ENCODE measurements at places on chromosomes 1 and 21.
A peak's percentile ranks its signal among the peaks of the same experiment; 100 is the strongest.

GRCh38 chr1:163897412-163898155 is 575.8 kb downstream of the NUF2 start:
- DNase-seq: peak; percentile 92

GRCh38 chr1:16134066-16134801 is 21.6 kb downstream of the EPHA2 start:
- no peak for DNase-seq

DNA sequence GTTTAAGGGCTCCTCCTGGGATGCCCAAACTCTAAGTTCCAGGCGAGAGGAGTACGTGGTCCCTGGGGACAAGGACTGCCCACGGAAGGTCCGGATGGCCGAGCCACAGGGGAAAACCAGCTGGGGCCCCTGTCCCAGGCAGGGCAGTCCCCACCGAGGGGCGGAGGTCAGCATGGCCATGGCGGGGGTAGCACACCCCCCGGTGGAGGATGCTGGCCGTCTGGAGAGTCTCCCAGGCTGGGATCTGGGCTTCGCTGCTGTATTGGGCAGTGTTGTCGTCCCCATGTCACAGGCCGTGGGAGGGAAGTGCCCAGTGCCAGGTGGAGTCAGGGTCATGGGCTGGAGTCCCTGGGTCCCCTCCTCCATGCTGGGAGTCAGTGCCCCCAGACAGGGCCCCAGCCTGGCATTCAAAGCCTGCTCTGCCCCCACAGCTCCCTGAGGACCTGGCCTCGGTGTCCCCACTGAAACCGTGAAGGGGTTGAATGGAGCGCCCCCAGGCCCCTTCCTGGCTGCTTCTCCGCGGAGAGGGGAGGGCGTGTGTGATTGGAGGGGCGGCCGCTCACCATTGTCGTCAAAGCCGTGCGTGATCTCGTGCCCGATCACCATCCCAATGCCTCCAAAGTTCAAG is 6.8 kb downstream of the PRXL2B start:
- DNase-seq: no peak

- no peak for DNase-seq
Observed at GRCh38 chr1:61604684-61605083, 120.3 kb downstream of the TM2D1 start.

DNA sequence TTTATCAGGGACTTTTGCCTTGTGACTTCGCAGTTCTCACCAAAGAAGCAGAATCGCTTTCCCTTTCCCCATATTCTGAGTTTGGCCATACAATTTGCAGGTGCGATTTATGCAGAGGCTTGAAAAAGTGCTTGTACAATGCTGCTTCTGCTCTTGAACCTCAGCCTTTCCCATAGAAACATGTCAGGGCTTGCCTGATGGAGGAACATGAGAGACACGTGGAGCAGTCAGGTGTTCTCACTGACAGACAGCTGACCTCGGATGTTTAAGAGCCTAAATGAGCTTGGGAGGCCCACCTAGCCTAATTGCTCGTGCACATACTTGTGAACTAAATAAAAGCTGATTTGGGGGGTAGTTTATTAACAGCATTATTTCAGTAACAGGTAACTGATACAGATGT is 290.0 kb downstream of the S1PR1 start:
- no peak for DNase-seq
